ENCODE measurements at places on chromosomes 13 and 19.

- peak; percentile 54 for DNase-seq
Observed at GRCh38 chr13:42405665-42406390, 133.9 kb downstream of the AKAP11 start.

GRCh38 chr19:48926909-48927308 lies 6.6 kb upstream of the DHDH start:
- peak; percentile 81 for DNase-seq

- no peak for DNase-seq
Observed at GRCh38 chr13:98913741-98914140, 64.1 kb downstream of the DOCK9 start.

DNA sequence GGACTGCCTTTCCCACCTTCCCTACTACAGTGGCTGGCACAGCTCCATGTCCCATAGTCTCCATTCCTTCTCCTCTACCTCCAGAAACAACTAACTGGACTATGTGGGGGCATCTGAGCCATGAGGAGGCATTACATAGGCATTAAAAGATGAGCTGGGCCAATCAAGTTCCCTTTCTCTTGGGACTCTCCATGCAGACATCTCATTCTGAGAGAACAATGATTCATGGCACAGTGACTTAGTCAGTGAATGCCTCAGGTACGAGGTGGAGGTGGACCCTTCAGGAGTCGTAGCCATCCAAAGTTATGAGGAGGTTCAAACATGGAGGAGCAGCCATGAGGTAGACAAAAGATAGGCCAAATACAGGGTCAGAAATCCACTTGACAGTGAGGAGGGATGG lies 70.0 kb downstream of the GPC6 start:
- DNase-seq, result no peak

DNA sequence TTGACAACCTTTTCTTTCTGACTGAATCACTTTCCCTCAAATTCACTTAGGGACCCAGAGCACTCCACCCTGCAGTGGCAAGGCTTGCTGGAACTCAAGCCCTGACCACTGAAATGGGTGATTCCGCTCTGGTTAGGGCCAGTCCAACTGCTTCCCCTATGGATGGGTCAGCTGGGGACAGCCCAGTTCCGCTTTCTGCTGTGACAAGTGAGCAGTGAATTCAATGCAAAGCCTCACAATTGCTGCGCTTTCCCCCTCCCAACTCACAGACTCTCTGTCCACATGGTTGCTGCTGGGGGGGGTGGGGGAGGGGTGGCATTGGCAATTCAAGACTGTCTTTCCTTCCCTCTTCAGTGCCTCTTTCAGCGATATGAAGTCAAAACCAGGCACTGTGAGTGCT lies 18.7 kb downstream of the CD70 start:
- DNase-seq, result no peak

DNA sequence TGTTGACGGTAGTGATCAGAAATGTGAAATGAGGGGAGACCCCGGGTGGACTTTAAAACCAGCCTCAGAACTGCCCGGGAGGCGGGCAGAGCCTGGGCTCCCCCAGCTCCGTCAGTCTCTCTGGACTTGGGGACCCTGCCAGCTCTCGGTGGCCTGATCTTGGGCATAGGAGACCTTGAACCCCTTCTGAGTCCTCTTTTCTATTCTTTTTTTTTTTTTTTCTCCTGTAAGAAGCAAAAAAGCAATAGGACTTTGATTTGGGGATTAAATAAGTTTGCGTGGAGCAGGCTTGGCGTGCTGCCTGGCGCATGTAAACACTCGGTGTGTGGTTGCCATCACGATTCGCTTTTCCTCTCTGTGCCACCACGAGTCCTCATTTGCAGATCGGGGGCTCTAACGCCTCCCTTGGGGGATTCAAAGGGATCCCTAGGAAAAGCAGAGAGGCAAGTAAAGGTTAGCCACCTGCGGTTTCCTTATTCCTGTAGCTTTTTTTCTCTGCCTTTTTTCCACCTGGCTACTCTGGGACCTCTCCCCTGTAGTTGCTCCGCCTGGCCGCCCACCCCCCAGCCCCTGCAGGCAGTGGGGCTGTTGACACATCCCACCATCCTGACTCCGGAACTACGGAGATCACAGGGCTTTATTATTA lies 1.3 kb downstream of the SAFB start:
- DNase-seq, result no peak

DNA sequence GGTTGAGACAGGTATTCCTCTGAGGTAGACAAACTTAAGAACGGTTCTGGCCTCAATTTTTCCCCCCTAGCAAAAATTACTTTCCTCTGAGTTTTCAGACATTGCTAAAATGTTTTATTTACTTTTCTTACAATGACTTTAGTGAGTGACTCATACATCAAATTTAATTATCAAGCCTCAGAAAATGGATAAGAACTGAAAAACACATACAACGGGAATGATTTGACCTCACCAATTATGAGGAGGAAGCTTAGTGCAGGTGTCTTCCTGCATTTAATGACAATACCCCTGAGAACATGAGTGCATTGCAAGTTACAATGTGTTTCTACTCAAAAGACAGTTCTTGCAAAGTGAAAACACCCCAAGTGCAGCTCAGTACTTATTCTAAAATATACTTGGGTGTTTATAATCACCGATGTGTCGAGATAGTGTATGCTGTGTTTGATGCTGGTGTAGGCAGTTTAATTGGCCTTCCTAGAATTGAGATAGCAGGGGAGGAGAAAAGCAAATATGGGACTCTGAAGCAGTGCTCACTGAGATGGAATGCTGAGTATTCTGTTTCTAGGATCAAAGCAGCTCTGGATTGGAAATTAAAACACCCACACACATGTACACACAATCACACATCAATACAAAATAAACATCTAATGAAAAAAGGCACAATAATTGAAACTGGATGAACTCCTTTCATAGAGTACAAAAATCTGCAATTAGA lies 189.5 kb upstream of the SLC10A2 start:
- DNase-seq, result no peak

- no peak for DNase-seq
Observed at GRCh38 chr13:73591861-73592260, 533.1 kb downstream of the KLF5 start.

DNA sequence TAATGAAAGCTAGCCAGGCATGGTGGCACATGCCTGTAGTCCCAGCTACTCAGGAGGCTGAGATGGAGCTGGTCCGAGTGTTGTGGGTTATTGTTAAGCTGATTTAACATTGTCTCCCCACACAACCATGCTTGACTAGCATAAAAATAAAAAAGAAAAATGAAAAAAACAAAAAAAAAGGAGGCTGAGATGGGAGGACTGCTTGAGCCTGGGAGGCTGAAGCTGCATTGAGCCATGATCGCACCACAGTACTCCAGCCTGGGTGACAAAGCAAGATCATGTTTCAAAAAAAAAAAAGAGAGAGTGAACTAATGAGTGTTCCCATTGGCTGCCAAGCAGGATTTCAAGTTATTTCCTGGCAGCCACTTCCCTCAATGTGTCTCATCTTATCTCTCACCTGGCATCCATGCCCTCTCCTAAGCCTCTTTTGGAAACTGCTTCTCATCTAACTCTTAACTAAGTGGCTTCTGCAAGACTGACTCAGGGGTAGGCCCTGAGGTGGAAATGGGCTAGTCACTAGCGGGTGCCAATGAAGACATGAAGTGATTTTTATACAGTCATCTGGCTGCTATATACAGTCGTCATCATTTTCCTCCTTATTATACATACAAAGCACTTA lies 4.9 kb downstream of the THAP8 start:
- DNase-seq, result no peak
